ENCODE measurements at places on chromosomes 2 and 18.

GRCh38 chr2:214103276-214104001 lies 307.4 kb upstream of the VWC2L start:
- DNase-seq, result peak; percentile 48

GRCh38 chr2:187362151-187362550 lies 85.9 kb downstream of the CALCRL start:
- no peak for DNase-seq

- no peak for DNase-seq
Measured at GRCh38 chr2:209456489-209456888, 32.6 kb downstream of the MAP2 start.

DNA sequence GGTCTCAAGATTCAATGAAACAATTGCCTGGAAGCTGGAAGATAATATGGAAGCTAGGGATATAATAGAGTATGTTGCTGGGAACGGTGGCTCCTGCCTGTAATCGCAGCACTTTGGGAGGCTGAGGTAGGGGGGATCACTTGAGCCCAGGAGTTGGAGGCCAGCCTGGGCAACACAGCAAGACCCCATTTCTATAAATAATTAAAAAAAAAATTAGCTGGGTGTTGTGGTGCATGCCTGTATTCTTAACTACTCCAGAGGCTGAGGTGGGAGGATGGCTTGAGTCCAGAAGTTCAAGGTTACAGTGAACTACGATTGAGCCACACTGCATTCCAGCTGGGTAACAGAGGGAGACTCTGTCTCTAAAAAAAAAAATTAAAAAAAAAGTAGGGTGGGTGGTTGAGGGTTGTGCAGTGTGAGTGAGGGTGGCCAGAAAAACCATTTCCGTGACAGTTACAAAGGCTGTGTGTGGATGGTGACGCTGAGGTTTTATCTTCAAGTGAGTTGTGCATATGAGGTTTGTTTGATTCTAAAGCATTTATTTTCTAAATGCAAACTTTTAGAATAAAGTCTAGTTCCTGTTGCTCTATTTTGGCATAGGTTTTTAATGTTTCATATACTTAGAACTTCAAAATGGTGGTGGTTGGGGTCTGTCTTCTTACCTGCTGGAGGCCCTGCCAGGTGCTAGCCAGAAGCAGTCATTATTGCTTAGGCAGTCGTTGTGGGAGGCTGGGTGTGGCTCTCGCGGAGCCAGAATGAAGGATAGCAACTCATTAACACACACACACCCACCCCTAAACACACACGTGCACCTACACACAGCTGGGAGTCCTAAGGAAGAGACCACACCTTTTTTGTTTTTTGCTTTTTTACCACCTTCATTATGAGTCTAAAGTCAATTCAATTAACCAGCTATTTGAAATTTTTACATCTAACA lies 4.7 kb upstream of the IL1R2 start:
- no peak for DNase-seq

GRCh38 chr2:190656301-190656700 lies 7.4 kb downstream of the NAB1 start:
- DNase-seq, result no peak
